Omental fat pad (tissue), 4 donors: ENCODE measurements at places on chromosomes 4 and X.

DNA sequence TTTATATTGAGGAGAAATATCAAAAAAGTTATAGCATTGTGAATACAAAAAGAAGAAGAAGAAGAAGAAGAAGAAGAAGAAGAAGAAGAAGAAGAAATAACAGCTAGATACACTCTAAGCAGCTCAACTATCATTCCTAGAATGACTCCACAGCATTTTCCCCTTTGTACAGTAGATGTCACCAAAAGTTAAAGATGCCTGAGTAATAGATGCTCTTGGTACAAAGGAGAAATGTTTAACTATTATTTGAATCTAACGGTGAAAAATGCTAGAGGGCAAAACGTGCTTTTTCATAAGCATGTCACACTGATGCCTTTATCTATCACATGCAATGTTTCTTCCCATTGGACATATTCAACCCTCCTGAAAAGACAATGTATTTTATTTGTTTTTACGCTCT is 178.4 kb upstream of the GPRIN3 start:
- no peak for DNase-seq

GRCh38 chr4:154620111-154620510 is 7.7 kb upstream of the FGG start:
- DNase-seq: no peak

DNA sequence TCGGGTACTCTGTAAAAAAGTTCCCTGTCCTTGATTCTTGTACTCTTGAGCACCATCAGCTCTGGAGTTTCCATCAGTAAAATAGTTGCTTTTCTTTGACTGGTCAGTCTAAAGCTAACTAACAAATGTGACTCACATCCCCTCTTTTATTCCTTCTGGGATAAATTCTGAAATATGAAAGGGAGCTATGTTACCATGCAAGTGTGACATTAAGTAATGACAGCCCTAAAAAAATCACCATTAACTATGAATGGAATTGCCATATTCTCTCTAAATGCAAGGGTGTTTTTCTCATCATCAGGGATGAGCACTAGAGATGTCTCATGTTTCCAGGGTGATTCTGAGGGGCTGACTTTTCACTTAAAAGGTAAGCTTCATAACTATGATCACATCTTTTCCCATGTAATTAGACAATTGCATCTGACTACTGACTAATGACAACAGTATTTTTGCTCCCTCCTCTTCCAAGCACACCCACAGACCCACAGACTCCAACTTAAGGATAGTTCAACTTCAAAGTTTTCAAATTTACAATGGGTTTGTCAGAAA is 26.9 kb upstream of the RASGEF1B start:
- no peak for DNase-seq

DNA sequence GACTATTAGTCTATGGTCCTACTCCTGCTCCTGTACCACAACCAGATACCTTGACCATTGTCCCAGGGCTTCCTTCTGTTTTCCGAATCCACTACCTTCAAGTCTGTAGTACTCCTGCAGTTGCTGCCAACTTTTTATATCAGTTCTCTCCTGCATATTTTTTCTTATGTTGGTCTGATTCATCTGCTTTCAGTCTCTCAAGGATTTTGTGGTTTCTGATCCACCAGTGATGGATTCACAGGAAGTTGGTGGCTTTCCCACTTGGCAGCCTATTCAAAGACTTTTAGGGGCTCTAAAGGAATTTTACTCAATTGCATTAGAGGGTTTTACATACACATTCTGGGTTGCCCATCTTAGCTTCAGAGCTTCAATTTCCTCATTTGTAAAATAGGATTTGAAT is 23.6 kb downstream of the KIF4A start:
- DNase-seq: no peak

DNA sequence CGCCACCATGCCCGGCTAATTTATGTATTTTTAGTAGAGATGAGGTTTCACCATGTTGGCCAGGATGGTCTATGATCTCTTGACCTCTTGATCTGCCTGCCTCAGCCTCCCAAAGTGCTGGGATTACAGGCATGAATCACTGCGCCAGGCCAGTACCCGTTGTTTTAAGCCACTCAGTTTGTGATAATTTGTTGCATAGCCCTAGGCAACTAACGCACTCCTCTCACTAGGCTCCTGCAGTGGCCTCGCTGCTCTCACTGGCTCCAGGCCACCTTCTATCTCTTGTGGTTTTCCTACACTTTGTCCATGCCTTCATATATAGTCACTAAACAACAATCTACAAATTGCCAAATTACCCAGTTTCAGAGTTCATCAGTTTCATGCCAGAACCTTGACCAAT is 58.1 kb downstream of the DCHS2 start:
- no peak for DNase-seq

DNA sequence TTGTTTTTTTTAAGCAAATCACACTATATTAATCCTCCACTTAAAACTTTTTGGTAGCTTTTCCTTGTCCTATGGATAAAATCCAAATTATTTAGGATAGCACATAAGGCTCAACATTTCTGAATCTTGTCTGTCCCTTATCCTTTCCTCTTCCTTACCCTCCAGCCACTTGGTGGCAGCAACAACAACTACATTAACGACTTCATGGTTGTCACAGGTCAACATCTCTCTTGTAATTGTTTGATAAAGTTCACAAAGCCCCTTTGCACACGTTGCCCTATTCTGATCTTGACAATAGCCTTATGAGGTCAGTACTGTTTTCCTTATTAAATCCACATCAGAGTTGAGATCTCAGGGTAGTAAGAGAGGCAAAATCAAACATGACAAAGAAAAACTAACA is 269.0 kb upstream of the PABPC4L start:
- DNase-seq: no peak

DNA sequence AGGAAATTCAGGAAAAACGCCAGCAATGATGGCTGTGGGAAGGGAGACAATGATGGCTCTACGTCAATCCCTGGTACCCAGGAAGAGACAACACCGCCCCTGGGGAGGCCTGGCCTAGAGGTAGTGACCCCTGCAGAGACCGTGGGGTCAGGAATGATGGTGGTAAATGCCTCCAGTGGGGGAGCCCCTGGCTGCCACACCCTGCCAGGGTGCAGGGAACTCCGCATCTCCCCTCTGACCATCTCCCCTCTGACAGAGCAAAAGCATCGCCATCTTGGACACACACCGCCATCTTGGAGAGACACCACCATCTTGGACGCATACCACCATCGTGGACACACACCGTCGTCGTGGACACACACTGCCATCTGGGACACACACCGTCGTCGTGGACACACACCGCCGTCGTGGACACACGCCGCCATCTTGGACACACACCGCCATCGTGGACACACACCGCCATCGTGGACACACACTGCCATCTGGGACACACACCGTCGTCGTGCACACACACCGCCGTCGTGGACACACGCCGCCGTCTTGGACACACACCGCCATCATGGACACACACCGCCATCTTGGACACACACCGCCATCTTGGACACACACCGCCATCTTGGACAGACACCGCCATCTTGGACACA is 9.9 kb downstream of the ASMTL start:
- no peak for DNase-seq

DNA sequence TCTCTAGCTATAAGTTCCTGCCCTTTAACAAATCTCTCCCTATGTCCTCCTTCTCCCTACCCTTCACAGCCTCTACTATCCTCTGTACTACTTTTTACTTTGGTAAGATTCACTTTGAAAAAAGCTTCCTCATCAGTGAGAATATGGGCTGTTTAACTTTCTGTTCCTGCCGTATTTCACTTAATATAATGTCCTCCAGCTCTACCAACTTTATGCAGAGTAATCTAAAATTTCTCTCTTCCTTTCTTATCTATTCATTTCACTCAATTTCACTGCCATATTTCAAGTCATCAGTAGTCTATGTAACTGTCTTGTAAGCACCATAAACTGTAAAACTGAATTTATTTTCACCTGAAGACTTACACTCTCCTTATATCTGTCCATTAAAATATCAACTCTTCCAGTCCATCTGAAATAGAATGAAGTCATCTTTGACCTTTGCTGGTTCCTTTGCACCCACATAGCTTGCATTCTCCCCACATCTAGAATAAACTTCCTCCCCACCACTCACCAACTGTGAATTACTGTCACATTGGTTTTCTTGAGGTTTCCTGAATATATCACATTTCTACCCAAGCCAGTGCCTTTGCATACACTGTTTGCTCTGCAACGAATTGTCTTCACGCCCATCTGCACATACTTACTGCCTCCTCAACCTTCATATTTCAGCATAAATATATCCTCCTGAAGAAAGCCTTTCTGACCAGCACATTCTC is 54.6 kb downstream of the ARAP2 start:
- no peak for DNase-seq

DNA sequence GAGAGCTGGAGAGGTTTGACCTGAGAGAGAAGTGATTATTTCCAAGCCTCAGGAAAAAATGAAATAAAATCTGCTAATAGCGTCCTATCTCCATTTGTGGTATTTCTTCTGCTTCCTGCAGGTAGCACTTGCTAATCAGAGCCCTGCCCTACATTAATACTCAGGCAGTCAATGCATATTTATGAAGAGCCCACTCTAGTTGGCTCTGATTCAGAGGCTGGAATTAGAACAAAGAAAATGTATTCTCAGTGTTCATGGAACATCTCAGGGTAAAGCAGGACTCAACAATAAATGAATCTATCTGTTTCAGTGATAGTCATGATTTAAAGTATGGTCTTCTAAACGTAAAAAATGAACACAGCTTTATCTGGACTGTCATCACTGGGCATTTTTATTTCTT is 1.4 kb upstream of the ATP8A1 start:
- no peak for DNase-seq

- no peak for DNase-seq
Observed at GRCh38 chr4:4791299-4792111, 68.0 kb upstream of the MSX1 start.

DNA sequence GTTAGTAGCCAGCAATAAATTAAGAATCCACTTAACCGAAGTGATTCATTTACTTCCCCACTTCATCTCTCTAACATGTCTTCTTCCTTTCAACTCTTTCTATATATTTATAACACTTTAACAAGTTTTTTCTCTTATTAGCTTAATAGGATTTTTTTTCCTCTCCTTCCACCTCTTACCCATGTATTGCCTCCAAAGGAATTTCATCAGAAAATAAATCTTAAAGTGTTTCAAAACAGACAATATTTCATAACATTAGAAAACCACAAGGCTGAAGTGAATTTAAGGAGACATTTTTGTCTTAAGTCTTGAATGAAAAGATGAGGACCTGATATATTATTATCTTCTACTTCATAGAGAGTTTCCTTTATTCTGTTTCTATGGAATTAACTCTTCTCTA is 101.5 kb downstream of the PDGFC start:
- no peak for DNase-seq

- no peak for DNase-seq
Observed at GRCh38 chrX:72569786-72570185, 2.9 kb downstream of the HDAC8 start.

DNA sequence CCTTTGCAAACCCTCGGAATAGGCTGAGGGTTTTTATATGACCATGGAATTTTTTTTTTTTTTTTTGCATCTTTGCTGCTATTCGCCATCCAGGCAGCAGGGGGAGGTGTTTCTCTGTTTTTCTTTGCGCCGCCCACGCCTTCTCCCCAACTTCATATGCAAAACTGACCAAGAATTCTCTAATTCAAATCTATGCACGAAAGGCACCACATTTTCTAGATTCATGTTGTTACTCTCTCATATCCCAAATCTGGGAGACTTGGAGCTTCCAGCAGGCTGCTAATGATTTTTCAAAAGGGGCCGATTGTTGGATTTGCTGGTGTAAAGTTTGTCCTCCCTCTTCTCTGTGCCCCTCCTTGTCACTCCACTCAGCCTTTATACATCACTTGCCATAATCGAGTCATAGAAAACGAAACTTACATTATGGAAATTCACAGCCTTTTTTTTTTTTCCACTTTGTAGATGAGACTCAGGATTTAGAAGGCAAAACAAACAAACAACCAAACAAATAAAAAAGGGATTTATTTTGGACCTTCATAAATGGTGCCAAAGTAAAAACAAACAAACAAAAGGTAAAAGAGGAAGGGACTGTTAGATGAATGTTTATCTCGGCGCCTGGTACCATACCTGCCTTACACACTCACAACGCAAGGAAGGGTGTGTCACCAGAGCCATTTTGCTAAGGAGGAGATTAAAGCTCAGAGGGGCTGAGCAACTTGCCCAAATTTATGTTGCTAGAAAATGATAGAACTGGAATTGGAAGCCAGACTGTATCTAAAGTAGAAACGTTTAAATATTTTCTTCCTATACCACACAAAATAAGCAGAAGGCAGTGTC is 29.3 kb upstream of the BOD1L1 start:
- peak; percentile 44 for DNase-seq

DNA sequence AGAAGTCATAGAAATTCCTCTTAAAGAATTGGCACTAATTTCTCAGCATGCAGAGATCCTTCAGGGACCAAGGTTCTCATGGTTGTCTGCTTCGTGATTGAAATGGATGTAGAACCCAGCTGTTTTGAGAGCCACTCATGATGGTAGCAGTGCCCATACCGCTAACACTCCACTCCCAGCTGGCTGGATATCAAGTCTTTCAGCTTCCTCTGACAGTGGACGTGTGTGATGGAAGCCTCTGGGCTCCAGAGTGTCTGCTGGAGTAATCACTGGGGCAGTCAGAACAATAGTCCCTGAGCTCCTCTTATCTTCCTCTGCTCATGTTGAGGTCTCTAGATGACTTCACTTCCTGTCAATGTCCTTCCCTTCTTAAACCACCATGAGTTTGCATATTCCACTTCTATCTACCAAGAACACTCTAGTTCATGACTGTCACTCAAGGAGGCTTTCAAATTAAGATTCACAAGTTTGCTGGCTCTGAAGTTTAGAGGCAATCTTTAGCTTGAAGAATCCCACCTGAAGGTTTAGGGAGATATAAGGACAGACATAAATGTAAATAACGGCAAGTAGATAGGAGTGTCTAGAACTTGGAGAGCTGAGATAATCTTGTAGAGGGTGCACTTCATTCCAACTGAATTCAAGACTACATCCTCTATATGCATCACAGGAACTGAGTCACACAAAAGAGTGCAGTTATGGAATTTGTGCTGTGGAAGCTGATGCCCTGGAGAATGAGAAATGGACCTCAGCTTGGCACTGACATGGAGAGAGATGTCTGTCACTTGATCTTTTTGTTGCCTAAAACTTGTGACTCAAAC is 64.5 kb upstream of the WDR1 start:
- DNase-seq: no peak

DNA sequence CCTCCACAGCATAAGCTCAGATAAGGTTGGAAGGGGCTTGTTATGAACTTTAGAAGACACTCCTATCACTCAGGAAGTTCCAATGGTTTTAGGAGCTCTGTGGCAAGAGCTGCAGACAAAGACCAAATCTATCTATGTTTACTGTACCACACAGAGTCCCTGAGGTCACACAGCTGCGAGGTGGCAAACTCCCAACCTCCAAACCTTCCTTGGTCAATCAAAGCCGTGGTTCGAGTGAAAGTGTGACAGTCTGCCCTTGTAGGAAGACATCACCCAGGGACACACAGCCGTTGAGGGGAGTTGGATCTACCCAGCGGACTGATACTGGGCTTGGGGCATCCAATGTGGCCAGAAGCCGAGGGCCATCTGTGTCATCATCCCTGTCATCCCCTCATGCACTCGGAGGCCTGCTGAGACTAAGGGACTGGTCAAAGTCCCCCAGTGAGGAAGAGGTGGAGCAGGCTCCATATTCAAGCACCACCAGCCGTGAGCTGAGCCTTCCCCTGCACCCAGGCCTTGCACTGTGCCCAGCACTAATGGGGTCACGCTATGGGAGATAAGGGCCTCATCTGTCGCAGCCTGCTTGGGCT is 26.8 kb downstream of the MAN2B2 start:
- no peak for DNase-seq

- DNase-seq: no peak
Observed at GRCh38 chr4:32624943-32625603, 1904.9 kb downstream of the PCDH7 start.

GRCh38 chrX:114127005-114127404 is 456.9 kb upstream of the HTR2C start:
- DNase-seq: no peak

- DNase-seq: no peak
Observed at GRCh38 chr4:153113838-153114105, 90.5 kb upstream of the TRIM2 start.
